ENCODE measurements at places on chromosomes 7 and 10.

DNA sequence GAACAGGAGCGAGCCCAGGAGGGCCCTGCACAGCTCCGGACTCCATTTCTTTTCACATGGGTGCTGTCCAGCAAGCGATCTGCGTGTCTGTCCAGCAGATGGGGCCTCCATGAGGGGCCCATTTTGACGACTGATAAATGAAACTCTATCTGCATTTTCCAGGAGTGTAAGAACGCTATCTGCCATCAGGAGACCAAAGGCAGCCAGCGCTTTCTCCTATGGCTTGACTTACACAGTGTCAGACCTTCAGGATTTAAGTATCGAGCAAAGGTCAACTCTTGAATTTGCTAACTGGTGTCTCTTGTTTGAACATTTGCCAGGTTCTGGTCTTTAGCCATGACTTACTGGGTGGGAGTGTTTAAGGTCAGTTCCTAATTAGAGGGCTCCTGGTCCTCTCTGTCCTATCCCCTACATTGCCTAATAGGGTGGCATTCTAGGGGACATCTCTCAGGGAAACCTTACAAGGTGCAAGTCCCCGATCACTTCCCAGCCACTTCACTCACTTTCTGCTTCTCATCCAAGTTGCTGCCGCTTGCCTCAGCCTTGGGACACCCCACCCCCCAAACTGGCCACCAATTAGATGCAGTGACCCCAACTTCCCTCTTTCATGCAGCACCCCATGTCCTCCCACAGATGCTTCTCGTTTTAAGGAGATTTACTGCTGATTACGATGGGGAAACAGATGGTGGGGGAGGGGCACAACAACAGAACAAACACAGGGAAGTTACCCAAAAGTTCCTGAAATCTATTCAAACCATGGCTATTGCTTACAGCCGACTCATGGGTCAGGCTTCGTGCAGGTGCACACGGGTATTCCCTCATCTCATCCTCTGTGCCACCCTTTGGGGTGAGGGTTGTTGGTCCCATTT lies 20.0 kb downstream of the VSIR start:
- DNase-seq = no peak

DNA sequence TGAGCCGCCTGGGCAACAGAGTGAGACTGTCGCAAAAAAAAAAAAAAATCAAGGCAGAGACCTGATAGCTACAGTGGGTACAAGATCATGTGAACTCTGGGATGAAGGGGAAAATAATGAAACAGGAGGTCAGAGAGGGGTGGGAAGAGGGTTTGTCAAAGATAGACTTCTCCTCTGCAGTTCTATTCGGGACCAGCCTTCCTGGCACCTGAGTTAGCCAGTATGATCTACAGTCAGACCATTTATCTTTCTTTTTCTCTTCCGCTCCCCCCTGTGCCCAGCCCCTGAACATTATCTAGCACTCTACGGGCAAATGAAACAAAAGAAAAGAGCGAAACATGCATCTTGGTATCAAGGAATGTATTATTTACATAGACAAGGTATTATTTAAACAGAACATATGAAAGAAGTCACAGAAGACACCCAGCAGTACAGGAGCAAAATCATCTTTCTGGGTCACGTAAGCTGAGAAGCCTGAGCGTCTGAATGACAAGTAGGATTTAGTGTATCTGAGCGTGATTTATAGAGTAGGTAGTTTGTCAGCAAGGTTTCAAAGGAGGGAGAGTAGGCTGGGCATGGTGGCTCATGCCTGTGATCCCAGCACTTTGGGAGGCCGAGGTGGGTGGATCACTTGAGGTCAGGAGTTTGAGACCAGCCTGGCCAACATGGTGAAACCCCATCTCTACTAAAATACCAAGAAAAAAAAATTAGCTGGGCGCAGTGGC lies 109.0 kb downstream of the PRKCQ start:
- DNase-seq = no peak

DNA sequence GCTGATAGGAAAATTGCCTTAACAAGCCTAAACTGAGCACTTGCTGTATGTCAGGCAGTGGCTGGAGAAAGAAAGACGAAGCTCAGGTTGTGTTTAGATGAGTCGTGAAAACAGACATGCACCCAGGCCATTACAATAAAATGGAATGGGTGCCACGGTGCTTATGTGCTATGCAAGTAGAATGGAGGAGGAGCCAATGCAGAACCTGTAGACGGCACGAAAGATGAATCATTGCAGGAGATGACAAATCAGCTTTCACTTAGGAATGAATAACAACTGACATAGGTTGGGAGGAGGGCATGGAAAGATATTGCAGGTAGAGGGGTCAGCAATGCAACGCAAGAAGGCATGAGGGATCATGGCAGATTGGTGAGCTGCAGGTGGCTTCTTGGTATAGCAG lies 61.2 kb upstream of the ARHGAP21 start:
- no peak for DNase-seq

GRCh38 chr10:130254243-130254642 lies 118.1 kb downstream of the GLRX3 start:
- DNase-seq = no peak

DNA sequence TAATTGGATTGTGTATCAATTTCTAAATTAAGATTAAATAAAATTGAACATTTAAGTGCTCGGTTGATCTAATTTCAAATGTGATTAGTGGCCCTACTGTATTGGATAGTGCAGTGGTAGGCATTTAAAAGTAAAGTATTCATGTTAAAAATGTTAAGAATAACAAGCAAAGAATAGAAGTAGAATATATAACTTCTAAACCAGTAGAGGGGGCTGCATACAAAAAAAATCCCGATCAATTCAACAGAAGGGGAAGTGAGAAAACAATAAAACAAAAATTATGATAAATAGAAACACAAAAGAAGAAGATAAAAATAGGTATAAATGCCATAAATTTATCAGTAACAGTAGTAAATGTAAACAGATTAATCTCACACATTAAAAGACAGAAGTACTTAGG lies 24.9 kb upstream of the WDFY4 start:
- DNase-seq = no peak

DNA sequence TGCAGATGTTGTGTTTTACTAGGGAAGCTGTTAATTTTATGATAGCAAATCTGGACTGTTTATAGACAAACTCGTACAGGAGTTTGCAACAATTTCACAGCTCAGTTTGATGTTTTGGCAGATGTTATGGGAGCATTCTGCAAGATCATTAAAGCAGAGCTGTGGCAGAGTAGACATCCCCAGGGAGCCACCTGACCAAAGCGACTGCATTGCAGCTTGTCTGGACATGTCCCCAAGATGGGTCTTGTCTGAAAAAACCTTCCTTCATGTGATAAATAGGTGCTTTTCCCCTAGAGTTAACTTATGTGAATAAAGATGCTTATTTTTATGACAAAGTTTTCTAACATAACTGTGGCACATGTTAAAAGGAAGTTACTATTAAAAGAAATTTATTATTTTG lies 91.2 kb upstream of the GPR141 start:
- DNase-seq = no peak
